ENCODE measurements at places on chromosomes 2 and 18. TPM values are rescaled to one million over a fixed set of nuclear protein-coding genes. Genes with fewer than 3 reads are reported as not detected.

Gene ANKRD29
- total RNA-seq = 11.9 TPM

- no peak for DNase-seq
Measured at GRCh38 chr2:127080226-127080937, 26.6 kb downstream of the BIN1 start.

GRCh38 chr2:61125123-61125710 lies 36.8 kb upstream of the C2orf74 start:
- DNase-seq = no peak

- DNase-seq = no peak
Measured at GRCh38 chr2:138964418-138964817, 184.2 kb upstream of the NXPH2 start.

Gene DAW1
- total RNA-seq = not detected

Gene IL18RAP
- total RNA-seq = 13.8 TPM

DNA sequence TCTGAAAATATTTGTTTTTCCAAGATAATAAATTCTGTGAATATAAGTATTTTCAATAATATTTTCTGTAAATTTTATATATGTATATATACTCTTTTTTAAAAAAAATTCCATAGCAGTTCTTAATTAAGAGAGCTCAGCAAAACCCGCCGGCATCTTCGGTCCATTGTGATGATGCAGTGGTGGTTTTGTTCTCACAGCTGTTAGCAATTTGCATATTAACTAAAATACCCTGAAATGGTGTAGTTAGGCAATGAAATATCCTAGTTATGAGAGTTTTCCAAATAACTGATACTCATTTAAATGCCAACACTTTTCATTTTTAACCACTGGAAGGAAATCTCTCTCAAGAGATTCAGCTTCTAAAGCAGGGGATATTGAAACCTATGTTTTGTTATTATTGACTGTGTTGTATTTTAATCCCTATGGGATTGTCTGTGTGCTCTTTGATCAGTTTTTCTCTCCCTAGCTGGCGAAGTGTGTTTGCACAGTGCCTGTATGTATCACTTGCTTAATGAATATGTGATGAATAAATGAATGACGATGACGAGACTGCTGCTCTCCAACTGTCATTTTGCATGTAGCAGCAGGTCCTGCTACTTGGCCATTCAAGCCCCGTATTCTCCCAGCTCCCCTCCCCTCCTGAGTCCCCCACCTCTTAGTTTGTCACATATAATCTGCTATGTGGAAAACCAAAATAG lies 42.4 kb downstream of the PSMG2 start:
- no peak for DNase-seq

- peak; percentile 91 for DNase-seq
Measured at GRCh38 chr2:164840458-164840929, 1.1 kb downstream of the COBLL1 start.

DNA sequence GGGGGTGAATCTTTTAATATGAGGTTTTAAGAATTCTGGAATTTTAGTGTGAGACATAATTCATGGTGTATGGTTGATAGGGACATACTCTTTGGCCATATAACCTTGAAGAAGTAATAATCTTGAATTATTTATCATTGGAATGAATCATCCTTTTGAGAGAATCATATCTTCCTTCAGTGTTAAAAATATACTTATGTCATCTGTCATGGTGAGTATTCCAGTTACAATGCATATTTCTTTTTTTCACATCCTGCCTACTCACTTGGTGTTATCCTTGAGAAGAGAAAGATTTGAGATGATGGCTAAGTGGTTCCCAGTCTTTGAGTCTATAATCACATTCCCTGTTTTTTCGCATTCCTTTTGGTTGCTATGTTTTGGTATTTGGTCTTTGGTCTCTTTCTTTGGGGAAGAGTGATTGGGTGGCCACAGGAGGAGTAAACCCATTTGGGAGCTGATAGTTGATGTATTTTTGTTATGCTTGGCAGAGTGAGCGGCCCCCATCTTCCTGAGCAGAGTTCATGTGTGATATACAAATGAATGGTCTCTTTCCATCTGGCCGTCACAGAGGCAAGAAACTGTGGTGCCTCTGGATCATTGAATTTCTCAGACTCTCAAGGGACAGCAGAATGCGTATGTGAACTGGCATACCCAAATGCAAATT lies 21.6 kb downstream of the ASAP2 start:
- no peak for DNase-seq

Gene PCARE
- 0.06 TPM for total RNA-seq

GRCh38 chr2:149098701-149099100 lies 60.2 kb downstream of the LYPD6B start:
- DNase-seq = no peak

GRCh38 chr2:201157694-201158093 lies 25.2 kb upstream of the CASP10 start:
- no peak for DNase-seq

Gene ADAM23
- 1.1 TPM for total RNA-seq
